Stimulated activated CD4-positive, alpha-beta T cell treated with anti-CD3 and anti-CD28 coated beads, Interleukin-12 subunit alpha, Interleukin-12 subunit beta, amount 100 ng/mL, for 48 hours (primary cell): ENCODE measurements at places on chromosomes 4 and X.

DNA sequence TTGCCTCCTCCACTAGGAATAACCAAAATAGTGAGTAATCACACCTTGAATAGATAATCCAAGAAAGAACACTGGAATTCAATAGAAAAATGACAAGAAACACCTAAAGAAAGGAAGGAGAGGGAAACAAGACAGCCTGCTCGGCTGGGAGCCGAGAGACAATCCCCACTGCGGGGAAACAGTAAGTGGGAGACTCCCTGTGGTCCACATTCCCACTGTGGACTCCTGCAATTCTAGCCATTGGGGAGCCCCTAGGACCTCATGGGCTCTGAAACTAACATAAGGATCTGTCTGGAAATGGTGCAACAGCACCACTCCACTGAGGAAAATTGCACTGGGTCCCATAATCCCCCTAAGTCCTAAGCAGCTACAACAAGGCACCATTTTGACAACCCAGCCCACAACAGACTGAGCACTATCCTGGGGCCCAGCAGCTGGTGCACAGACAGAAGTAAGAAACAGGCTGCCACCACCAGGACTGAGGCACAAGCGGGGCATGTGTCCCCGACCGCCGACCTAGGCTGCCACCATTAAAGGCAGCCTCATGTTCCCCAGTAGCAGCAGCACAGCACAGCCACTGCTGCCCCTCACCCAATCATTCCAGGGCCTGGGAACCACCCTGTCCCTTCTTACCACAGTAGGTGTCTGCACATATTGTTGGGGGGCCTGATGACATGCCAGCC is 14.2 kb downstream of the LRBA start:
- no peak for DNase-seq

DNA sequence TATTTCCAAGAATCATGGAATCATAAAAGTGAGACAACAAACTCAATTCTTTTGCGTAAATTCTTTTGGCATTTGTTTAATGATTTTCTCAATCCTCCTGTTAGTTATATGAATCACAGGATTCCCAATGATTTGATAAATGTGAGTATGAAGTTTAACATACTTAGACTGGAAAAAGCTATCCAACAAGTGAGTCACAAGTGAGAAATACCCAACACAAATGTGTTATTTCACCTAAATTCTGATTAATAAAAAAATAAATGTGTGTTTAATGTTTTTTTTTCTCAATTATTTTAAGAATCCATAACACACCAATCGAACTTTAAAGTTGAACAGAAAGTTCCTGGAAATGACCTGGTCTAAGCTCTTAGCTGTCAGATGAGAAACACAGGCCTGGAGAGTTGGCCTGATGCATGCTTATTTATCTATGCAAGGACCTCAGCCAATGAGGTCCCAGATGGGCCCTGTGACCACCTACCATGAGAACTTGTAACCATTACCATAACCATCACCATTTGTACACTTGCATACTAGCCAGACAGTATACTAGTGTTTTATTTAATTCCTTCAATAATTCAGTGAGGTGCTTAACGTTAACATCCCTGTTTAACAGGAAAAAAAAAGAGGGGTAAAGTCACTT is 386.7 kb downstream of the SPRY1 start:
- DNase-seq: no peak

DNA sequence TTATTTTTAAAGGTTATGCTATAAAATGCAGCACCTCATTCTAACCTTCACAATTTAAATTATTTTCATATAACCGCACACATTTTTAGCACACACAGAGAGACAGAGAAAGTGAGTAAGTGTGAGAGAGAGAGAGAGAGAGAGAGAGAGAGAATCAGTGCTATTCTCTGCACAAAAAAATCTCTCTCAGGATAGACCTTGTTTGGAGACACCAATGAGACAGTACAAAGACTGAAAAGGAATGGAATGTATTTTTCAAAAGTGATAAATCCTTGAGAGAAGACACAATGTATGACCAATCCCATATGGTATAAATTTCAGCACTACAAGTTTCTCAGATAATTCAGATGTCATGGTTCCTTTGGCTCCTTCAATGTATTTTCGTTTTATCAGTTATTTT is 132.1 kb upstream of the PCDH18 start:
- DNase-seq: no peak

DNA sequence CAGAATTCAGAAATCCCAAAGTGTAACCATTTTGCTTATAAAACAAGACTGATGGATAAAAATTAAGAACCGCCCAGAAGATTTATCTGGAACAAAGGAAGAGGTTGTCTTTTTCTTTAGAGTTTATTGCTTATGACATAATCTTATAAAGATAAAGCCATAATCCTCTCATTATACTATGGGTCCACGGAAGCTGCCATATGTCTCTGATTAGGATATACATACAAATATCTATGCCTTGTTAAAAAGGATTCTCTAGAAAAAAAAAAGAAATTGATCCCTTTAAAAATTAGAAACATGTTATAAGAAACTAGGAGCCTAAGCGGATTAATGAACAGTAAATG is 70.5 kb downstream of the RELL1 start:
- no peak for DNase-seq

- no peak for DNase-seq
These were observed 30.4 kb upstream of the CPLX1 start for GRCh38 chr4:856225-856901.

- DNase-seq: no peak
These were observed 172.4 kb downstream of the TLL1 start for GRCh38 chr4:166045457-166045856.

GRCh38 chrX:30253257-30253656 is 6.3 kb downstream of the MAGEB1 start:
- no peak for DNase-seq

DNA sequence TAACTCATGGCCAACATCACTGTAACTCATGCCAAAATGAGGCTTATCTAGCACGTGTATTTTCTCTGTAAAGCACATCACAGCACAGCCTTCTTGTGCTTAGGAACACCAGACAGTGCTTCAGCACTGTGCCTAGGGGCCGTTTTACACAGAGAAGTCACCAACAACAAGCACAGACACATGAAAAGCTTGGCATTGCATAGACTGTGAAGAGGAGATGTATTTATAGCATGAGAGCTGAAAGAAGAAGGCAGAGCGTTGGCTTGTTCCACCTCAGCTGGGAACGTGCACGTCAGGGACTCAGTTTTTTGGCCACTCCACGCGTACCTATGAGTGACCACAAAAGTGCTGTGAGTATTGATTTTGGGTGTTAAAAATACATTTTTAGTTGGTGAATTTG is 116.3 kb upstream of the SFRP2 start:
- no peak for DNase-seq

DNA sequence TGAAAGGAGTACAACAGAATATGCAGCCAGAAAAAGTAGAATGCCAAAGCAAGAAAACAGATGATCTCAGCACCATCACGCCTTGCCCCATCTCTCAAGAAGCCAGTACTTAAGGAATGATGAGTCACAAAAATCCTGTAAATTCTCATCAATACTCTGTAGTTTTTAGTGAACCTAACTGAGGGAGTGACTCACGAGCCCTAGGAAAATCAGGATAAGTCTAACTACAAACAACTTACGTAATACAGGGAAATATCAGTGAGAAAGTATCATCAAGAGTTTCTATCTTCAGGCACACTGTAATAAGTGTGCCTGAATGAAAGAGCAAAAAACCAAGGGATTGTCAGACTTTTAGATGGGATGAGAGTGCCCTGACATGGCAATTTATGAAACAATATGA is 644.4 kb downstream of the STPG2 start:
- DNase-seq: no peak

- DNase-seq: no peak
These were observed 69.4 kb downstream of the DCHS2 start for GRCh38 chr4:154422152-154422551.

DNA sequence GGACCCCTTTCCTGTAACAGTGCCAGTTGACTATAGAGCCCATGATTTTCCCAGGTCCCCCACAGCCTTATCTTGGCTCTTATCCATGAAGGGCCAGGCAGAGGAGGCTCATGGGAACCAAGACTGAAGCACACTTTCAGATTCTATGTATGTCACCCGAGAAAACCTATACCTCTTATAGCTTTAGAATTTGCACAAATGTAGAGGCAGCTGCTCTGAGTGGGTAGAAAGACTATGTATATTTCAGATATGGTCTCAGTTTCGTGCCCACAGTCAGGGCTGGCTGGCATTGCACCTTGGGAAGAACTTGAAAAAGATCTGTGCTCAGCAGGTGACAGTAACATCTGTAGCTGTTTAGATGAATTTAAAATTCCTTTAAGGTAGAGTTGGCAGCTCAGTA is 8.3 kb upstream of the LNX1 start:
- no peak for DNase-seq

- no peak for DNase-seq
These were observed 56.0 kb upstream of the DHX15 start for GRCh38 chr4:24640366-24640765.

GRCh38 chr4:72215198-72215597 is 183.4 kb downstream of the NPFFR2 start:
- DNase-seq: no peak

GRCh38 chr4:79759793-79760192 is 313.2 kb downstream of the ANTXR2 start:
- no peak for DNase-seq

- DNase-seq: no peak
These were observed 5.3 kb downstream of the CSF2RA start for GRCh38 chrX:1273896-1274295.

DNA sequence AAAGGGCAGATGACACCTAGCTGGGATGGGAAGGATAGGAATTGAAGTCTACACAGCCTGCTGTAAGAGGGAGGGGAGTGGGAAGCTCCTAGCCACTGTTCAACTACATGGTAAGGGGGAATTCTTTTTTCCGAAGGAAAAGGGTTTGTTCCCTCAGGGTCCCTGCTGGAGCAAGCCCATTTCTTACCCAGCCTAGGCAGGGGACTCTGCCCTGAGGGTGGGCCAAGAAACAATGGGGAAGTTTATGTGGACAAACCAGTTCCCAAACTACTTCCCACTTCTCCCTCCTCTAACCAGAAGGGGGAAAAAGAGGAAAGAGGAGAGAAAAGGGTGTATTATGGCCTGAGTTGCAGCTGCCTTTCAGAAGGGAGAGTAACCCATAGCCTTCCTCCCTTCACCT is 13.5 kb upstream of the VSIG4 start:
- DNase-seq: no peak

GRCh38 chr4:24915121-24915922 is 2.5 kb upstream of the CCDC149 start:
- no peak for DNase-seq

DNA sequence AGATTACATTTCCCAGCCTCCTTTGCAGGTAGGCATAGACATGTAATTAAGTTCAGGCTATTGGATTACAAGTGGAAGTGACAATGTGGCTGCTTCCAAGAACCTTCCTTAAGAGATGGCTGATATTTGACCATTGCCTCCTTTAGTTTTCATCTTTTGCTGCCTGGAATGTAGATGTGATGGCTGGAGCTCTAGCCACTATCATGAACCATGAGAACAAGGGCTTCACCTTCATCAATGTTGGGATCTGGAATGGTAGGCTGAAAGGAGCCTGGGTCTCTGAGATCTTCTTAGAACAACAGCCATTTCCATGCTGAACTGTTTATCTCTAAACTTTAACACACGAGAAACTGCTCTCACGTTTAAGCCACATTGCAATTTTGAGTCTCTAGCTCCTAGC is 158.7 kb upstream of the ATP6AP2 start:
- no peak for DNase-seq

DNA sequence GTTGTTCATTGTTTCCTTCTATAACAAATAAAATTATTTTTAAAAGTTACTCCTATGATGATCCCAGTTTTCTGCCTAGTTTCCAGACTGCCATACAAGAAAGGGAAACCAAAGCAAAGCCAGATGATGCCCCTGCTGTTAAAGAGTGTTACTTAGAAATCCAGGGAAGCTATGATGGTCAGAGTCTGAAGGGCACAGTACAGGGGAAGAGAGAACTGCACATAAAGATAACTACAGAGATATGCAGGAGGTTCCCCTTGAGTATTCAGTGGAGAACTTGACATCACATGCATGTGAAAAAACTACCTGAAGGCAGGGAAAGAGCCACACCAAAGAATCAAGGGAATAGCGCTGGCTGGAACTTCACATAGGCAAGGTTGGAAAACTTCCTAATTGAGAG is 494.2 kb upstream of the FSTL5 start:
- DNase-seq: no peak

DNA sequence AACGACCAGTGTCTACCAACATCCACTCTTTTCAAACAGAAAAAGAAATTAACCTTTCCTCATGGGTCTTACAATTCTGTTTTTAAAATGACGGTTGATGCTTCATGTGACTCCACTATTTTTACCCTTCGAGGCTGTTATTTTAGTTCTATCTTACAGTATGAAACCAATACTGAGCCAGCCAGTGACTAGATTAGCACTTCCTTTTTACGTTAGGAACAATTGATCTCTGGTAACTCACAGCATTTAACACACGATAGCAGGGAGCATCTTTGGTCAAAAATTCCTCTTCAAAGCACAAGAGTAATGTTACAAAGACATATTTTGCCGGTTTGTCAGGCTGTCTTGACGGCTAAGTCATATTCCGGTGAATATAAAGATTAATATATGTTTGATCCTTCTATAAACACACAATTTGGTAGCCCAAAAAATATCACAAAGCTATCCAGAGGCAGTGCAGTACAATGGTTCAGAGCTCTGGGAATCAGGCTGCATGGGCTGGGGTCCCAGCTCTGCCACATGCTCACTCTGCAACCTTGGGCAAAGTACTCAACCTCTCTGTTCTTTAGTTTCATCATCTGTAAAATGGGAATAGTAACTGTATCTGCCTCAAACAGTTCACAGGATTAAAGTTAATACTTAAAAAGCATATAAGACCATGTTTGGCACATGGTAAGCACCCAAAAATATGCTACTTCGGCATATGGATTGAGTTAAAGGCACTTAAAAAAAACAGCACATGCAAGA is 62.9 kb upstream of the TXK start:
- DNase-seq: no peak

DNA sequence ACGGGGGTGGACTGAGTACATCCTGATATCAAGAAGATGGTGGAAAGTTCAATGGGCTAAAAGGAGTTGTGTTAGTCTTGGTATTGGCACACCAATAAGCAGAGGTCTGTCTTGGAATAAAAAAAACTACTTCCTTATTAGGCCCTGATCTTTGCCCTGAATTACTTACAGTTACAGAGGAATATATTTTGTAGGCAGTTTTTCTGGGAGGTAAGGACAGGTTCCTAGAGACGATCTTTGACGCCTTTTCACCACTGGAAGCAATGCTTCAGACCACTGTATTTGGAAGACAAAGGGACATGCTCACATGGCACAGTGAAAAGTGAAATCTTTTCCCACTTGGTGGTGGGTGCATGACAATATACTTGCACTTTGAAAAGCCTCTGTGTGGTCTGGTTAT is 618 bp upstream of the XK start:
- DNase-seq: no peak

DNA sequence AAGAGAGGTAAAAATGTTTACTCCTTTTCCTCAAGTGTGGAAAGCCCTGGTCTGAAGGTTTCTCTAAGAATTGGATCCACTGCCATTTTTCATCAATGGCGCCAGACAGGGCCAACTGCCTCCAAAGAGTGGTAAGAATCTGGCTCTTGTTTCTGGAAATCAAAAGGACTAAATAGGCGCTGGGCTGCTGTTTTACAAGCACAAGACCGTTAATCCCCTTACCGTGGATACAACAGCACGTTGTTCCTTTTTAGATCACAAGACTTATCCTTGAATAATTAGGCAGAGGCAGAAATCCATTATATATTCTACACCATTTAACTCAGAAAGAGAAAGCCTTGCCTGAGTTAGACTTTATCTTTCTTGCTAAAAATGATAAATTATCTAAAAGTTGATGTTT is 10.6 kb downstream of the CLTRN start:
- no peak for DNase-seq

GRCh38 chrX:72245461-72246089 is 6.7 kb upstream of the ERCC6L start:
- no peak for DNase-seq

GRCh38 chrX:122857734-122858133 is 326.3 kb upstream of the GRIA3 start:
- no peak for DNase-seq
